Left ventricle myocardium inferior (tissue), 1 donor: ENCODE measurements at places on chromosomes 16 and 17.

DNA sequence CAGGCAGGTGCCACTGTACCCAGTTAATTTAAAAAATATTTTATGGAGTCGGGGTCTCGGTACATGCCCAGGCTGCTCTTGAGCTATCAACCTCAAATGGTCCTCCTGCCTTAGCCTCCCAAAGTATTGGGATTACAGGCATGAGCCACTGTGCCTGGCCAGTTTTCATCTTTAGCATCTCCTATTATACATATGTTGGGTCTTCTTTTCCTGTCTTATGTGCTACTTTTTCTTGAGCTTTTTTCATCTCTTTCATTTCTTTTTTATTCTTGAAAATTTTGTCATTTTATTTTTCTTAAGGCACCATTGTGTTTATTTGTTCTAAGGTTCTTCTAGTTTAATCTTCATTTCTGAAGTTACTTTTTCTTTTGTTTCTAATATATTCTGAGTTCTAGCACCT lies 20.7 kb downstream of the BANP start:
- DNase-seq = no peak

DNA sequence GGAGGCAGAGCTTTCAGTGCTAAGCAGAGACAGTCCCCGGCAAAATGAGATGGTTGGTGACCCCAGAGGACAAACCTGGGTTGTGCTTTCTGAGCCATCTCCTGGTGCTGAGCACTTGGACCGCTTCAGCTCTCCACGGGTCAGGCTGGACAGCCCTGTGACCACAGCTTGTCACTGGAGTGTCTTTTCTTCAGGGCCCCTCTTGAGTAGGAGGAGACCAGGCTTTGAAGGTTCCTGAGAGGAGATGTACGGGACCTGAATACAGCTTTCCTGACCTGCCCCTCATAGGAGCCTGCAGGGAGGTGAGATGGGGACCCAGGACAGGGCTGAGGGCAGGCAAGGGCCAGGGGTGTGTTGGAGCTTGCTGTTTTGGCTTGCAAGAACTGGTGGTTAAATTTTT lies 17.8 kb upstream of the ADGRG1 start:
- no peak for DNase-seq

GRCh38 chr17:67294451-67295199 lies 49.6 kb upstream of the HELZ start:
- no peak for DNase-seq

DNA sequence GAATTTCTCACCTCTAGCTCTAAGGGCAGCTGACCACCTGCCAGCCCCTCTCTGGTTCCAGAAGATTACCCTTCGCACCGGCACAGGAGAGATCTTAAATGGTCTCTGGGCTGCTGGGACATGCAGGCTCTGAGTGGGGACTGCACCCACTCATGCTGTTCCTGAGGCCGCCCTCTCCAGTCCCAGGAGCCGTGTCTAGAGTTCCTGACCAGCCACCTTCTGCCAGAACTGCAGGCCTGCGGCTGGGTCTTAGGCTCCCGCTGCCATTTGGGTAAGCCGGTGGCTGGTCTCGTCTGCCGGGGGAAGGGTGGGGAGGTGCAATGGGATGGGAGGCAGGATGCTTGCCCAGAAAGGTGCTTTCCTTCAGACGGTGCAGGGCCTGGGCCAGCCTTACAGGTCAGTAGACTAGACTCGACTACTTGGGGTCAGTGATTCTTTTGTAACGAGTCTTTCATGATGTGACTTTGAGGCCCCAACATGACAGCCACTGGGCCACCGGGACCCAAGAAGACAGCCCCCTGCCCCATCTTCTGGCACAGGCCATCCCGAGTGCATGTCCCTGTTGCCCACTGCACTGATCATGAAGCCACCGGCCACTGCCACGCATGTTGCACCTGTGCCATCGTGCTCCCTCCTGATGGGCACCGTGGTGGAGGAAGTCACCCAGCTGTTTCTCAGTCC lies 26.4 kb downstream of the B9D1 start:
- no peak for DNase-seq

DNA sequence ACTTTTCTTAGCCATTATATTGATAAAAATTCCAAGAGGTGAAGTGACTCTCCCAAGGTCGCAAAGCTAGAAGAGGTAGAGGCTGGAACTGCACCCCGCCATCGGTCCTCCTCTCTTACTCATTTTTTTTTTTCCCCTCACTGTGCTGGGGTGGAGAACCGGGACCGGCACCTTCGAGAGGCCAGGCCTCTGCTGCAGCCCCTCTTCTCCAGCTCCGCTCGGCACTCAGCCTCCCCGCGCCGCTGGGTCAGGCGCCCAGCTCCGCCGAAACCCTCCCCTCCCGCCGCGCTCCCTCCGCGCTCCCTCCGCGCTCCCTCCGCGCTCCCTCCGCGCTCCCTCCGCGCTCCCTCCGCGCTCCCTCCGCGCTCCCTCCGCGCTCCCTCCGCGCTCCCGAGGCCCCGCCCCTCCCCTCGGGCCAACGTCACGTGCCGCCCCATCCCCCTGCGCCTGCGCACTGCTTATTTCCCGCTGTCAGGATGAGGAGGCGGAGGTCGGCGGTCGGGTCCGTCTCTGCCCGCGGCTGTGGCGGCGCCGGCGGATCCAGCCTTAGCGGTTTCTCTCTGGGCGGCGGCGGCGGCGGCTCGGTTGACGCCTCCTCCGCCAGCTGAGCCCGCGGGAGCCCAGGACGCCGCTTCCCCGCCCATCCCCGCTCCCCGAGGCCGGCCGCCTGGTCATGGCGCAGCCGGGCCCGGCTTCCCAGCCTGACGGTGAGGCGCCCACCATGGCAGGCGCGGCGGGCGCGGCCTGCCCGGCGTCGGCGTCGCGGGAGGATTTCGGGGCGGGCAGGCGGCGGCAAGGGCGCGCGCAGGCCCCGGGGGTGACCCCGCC lies at the start of gene RABEP1:
RABEP1 (plus strand) TSS at position 471 of the 828 bp plus-strand sequence; CDS start at position 674, 203 bp downstream.
- DNase-seq = peak; percentile 93

DNA sequence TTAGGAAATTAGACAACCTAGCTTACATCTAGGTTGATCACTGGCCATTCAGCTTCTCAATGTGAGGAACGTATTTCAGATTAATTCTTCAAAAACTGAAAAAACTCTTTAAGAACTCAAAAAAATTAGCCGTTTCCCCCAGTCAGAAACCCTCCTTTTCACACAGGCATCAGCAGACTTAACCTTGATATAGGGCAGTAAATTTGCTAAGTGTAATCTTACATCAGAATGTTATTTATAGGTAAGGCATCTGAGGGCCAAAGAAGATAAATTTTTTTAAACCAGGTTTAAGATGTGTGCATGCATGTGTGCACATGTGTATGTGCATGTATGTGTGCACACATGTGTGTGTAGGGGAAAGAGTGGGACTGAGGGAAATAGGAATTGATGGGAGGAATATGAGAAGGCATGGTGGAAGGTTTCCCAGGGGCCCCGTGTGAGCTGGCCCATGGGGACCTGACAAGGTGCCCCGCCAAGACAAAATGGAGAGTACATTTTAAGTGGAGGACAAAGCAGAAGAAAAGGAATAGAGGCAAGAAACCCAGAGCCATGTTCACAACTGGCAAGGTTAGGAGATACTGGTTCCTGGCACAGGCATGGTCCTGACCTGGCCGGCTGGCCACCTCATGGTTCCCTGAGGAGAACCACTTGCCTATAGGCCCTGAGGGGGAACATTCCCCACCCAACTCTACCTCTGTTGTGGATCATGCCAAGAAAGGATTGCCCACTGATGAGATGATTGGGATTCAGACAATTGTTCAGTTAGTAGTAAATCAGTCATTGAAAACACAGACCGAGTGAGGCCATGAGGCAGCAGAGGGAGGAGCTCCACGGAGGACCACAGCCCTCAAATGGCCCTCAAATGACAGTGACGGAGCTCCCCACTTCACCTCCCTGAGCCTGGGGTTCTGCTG lies 33.0 kb downstream of the TEX2 start:
- DNase-seq = no peak

- DNase-seq = no peak
Observed at GRCh38 chr17:21239680-21240368, 13.4 kb downstream of the NATD1 start.

DNA sequence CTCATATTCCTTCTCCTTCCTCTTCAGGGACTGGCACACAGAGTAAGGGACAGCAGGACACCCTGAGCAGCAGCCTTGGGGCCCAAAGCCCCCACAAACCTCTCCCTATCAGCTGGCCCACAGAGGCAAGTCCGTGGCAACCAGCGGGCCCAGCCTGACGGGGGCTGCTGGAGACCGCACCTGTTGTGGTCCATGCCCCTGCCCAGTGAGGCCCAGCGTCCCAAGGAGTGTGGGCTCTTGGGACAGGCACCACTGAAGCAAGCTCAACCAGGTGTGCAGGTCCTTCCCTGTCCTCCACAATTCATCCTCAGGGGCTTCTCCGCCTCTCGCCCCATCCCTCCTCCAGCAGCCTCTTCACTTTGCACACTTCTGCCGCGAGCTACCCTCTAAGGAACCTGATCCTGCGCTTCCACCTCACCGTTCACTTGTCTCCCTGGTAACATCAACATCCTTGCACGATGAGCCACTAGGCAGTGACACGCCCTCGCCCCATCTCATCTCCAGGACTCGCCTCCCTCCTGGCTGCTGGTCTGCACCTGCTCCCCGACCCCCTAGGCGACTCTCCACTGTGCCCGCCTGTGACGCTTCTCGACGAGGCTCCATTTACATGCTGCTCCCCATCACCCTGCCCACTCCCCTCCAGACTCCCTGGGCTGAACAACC lies 12.7 kb downstream of the MNT start:
- no peak for DNase-seq

DNA sequence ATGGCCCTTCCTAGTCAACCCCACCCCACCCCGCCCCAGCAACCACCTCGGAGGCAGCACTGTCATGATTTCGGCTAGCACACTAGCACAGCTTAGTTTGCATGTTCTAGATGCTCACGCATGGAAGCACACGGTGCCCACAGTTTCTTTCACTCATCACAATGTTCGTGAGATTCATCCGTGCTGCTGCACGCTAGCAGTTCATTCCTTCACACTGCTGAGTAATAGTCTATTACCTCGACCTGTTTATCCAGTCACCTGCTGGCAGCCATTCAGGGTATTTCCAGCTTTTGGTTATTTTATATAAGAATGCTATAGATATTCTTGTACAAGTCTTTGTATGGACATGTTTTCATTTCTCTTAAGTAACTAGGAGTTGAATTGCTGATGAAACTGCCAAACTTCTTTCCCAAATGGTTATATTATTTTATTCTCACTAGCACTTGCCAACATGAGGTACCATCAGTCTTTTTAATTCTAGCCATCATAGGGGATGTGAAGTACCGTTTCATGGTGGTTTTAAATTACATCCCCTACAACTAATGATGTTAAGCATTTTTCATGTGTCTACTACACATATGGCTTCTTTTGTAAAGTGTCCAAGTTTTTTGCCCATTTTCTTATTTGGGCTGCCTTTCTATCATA lies 75.7 kb downstream of the CYTH1 start:
- no peak for DNase-seq

DNA sequence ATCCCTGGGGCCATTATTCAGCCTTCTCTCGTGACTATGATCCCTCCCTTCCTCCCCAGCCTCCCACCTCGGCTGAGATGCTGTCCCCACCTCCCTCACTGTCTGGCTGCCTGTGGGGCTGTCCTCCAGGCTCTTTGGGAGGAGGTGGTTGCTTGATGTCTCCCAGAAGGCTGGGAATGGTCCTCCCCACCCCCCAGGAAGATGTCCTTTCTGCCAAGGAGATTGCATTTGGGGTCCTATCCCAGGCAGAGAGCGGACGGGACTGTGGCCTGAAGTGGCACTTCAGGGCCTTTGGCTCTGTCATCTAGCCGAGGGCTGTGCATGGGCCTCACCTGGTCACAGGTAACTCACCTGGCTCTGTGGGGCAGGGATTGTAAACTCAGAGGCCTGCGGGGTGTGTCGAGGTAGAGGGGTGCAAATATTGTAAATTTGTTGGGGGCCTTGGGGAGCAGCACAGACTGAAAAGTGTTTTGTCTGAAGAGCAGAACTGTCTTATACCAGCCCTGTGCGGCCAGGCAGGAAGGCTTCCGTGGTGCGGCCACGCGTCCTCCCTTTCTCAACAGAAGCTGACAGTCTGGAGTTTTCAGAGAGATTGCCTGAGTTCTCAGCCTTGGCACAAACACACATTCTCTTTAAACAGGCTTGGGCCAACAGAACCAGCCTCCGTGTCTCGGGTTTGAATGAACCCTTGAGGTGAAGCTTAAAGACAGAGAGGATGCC lies 177.9 kb downstream of the SEC14L1 start:
- DNase-seq = no peak

DNA sequence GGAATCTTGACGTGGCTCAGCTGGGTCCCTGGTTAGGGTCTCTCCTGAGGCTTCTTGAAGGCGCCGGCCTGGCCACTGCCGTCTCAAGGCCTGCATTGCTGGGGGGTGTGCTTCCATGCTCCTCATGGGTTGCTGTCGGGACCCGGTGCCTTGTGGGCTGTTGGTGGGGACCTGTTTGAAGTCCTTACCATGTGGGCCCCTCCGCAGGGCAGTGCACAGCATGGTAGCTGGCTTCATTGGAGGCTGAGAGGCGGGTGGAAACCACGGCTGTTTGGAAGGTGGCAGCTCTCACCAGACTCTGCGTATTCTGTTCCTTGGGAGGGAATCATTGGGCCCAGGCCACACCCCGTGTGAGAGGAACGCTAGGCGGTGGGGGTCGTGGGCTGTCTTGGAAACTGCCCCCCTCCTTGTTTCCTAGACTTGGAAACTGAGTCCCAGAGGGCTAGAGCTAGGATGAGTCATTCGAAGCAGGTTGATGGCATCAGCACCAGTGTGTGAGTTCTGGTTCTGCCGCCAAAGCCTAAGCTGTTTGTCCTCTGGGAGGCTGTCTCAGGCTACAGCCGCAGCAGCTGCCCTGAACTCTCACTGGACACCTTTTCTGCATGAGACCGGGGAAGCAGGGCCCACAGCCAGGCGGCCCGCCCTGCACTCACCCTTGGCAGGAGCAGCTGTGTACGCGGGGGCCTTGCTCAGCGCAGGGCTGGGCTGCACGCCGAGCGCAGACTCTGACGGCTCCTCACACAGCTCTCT lies 35.2 kb downstream of the ZNF750 start:
- DNase-seq = peak; percentile 86

GRCh38 chr17:7173687-7174602 lies 5.2 kb downstream of the ASGR1 start:
- peak; percentile 55 for DNase-seq

- DNase-seq = no peak
Observed at GRCh38 chr16:67419502-67419901, 3.2 kb upstream of the ZDHHC1 start.

DNA sequence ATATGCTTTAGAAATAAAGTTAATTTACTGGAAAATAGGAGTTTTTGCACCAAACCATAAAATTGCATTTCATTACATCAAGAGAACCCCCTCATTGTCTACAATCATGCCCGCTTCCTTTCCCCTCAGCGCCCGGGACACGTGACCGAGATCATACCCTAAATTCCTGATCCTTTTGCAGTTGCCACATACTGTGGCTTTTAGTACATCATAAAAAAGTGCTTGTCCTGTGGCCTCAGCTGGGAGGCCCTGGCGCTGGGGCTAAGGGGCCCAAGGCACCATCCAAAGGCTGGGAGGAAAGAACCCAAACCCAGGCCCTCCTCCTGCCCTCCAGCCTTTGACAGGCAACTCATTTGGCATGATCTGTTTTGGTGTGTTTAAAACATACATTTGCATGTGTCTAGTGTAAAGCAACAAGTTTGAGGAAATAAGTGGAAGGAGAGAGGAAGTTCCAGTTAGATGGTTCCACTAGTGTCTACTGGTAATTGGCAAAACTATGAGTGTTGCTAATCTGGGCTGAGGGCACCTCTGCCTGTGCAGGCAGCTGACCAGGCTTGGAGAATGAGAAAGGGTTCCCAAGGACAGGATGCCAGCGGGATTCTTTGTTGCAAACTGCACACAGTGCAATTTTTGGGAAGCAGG lies 6.0 kb downstream of the CDK5R1 start:
- no peak for DNase-seq
